ENCODE measurements at places on chromosomes 7 and 10.

DNA sequence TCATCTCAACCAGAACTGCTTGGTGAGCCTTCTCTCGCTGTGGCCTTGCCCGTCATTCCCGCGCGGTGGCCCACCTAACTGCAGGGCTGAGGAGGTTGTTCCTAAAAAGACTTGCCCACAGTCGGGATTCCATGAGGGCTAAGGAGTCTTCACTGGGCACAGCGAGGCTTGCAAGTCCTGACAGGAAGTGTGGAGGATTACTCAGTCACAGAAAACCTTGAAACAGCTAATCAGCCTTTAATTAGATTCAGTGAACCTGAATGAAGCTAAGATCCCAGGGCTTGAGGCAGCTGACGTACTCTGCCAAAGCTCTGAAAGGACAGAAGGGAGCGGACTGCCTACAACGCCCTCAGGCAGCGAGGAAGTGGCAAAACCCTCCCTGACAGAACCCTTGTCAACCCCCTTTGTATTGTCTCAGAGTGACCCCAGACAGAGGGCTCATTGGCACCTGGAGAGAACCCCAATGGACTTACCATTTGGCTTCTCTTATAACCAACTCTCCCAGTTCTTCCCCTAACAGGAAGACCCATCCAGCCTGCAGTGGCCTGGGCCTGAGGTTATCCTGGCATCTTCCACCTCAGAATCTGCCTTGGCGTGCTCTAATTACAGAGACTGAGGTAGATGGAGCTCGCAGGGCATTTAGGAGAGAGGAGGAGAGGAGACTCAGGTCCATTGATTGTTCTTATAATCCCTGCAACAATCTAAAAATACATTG is 2.5 kb upstream of the LAMB4 start:
- DNase-seq: no peak

- no peak for DNase-seq
Observed at GRCh38 chr7:82109288-82109687, 334.3 kb downstream of the CACNA2D1 start.

DNA sequence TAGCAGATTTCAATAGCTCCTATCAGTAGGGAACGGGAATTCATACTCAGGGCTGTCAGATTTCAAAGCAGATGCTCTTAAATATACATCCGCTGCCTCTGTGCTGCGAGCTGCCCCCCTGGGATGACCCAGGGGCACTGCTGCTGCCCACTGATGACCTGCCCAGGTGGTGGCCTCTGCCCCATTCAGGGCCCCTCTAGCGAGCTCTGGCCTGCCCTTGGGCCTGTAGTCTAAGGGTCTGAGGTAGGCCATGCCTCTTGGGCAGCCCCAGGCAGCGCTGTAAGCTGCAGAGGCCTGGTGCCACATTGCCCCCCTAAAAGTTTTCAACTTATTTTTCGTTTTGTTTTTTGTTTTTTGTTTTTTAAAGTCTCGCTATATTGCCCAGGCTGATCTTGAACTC is 50.6 kb upstream of the SH2B2 start:
- no peak for DNase-seq

GRCh38 chr7:13953368-13953767 is 36.1 kb downstream of the ETV1 start:
- no peak for DNase-seq

GRCh38 chr10:110642204-110643034 is 1.7 kb upstream of the RBM20 start:
- no peak for DNase-seq

GRCh38 chr7:98133621-98134303 is 27.1 kb downstream of the LMTK2 start:
- DNase-seq: no peak

GRCh38 chr10:122171302-122172075 is 99.6 kb upstream of the BTBD16 start:
- no peak for DNase-seq

DNA sequence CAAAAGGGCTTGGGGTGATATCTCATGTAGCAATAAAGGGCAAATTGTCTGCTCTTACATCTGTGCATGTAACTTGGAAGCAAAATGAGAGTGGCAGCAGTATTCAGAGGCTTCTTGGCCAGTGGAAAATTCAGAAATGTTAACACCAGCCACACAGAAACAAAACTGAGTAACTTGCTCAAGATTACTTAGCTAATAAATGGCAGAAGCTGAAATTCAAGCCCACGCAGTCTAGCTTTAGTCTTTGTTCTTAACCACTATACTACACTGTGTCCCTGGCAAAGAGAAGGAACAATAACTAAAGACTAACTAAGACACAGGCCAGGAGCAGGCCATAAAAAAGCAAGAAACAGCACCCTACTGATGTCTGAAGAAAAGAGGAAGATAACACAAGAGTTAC is 185.9 kb upstream of the ASAH2 start:
- no peak for DNase-seq

DNA sequence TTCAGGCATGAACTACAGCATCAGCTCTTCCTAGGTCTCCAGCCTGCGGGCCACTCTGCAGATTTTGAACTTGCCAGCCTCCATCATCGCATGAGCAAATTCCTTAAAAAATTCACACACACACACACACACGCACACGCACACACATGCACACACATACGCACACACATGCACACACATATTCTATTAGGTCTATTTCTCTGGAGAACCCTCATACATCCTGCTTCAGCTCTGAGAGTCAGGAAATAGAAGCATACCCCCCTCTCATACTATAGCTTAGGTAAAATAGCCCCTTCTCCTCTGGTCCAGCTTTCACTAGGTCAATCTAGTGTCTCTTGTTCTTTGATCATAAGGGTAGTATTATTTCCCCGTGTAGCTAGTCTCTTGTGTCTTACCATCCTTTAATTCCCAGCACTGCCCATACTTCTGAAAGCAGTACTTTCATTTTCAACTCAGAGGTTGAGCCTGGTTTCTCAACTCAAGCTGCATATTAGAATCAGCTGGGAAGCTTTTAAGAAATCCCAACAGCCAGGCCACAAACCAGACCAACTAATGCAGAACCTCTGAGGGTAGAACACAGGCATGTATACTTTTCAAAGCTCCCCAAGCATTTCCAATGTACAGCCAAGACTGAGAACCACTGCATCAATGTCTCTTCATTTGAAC is 30.9 kb upstream of the ITGB8 start:
- no peak for DNase-seq

DNA sequence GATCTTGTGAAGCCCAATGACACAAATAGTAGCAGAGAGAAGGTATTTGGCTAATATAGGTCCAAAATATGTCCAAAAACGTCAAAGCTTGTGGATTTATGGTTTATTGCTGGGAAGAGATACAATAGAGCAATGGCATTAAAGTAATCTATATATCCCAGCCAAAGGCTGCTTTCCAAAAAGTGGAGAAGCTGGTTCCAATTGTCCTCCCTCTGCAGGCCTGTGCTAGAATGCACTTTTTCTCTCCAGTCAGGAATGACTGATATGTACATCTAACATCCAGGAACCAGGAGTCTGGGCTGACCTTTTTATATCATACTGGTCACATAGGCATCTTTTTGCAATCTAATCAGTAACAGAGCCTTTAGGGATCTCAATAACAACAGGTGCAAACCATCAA is 167.1 kb upstream of the FAM3C start:
- no peak for DNase-seq

- no peak for DNase-seq
Observed at GRCh38 chr7:5265320-5266190, 17.2 kb upstream of the SLC29A4 start.

- peak; percentile 75 for DNase-seq
Observed at GRCh38 chr7:149245244-149245643, 5.8 kb downstream of the ZNF212 start.

DNA sequence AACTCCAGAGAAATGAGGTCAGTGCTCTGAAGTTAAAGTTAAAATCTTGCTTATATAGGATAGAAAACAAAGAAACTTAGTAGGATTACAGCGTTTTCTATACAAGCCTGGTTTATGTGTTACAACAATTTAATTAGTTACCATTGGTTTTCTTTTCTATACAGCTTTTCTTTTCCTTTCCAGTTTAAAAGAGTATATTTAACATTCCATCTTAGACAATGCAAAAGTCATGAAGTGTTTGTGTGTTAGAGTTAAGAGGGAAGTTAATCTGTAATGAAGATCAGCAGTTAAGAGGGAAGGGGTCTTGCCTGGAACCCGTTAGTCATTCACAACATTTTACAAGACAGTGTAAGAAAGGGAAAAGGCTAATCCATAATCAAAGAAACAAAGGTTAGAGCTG is 338.3 kb downstream of the OTUD1 start:
- no peak for DNase-seq

GRCh38 chr7:36810489-36810888 is 86.2 kb upstream of the AOAH start:
- no peak for DNase-seq

- no peak for DNase-seq
Observed at GRCh38 chr10:126063353-126063791, 167.0 kb downstream of the FANK1 start.

- DNase-seq: no peak
Observed at GRCh38 chr7:15764010-15764409, 77.5 kb upstream of the MEOX2 start.

- no peak for DNase-seq
Observed at GRCh38 chr7:34260279-34260678, 354.9 kb downstream of the BMPER start.

DNA sequence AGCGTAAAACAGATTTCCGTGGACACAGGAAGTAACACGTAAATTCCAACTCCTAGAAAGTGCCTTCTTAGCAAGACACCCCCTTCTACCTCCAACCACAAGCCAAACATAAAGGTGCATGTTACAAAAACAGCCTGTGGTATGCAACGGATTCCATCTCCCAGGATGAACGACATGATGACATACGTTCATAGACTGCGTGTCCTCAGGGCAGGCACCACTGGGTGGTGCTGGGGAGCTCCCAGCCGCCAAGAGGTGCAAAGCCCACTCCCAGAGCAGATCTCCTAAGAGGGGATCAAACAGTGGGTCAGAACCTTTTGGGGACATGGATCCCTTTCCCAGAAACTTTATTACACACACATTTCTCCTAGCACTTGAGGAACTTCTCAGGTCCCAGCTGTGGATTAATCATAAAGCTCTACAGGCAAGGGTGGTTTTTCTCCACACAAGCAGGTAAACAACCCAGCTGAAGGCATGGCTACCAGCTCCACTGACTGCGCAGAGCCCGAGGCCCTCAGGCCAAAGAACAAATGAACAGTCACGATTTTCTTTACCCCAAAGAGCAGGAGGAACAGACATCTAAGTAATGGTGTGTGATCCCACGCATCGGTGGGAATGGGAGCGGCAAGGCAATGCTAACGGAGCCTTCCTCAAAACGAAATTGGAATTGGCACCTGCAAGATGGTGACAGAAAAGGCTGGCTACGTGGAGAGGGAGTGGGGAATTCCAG is 13.8 kb downstream of the PSAP start:
- no peak for DNase-seq

GRCh38 chr7:37796138-37796775 is 52.1 kb upstream of the NME8 start:
- DNase-seq: no peak

- peak; percentile 57 for DNase-seq
Observed at GRCh38 chr10:102646610-102647442, 2.5 kb downstream of the TRIM8 start.

DNA sequence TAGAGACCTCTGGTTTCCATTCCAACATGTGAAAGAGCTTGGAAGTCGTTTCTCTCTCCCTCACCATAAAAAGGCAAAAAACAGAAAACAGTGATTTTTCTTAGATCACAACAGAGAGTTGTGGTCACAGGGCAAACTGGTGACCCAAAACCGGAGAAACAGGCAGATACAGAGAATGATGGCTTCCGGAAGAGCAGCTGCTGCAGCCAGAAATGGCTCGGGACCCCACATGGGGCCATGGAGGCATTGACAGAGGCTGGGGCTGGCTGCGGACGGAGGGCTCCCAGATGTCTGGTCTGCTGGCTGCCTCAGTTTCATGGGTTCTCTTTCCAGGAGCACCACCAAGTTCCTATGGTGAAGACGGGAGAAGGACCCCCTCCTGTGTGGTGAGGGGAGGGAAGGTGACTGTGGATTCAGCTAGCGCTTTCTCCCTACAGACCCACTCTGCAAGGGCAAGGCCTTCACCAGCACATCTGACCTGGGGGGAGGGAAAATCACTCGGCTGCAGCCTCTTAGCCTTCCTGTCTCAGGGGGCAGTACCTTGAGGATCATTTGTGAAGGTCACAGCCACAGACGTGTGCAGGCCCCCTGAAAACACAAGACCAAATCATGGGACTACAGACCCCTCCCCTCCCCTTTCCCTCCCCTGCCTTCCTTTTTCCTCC is 81.4 kb downstream of the WDR37 start:
- DNase-seq: no peak

DNA sequence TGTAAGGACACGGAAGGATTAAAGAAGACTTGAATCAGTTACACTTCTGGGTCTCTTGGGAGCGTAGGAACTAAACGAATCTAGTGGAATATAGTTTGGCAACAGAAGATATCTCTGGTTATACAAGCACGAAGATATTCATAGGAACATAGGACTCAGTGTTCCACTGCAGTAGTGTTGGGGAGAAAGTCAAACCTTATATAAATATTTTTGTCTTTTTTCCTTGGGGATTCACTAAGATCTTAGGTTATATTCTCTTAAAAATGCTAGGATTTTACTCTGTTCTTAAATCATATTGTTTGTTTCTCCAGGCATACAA is 21.4 kb downstream of the PRKAR2B start:
- no peak for DNase-seq

DNA sequence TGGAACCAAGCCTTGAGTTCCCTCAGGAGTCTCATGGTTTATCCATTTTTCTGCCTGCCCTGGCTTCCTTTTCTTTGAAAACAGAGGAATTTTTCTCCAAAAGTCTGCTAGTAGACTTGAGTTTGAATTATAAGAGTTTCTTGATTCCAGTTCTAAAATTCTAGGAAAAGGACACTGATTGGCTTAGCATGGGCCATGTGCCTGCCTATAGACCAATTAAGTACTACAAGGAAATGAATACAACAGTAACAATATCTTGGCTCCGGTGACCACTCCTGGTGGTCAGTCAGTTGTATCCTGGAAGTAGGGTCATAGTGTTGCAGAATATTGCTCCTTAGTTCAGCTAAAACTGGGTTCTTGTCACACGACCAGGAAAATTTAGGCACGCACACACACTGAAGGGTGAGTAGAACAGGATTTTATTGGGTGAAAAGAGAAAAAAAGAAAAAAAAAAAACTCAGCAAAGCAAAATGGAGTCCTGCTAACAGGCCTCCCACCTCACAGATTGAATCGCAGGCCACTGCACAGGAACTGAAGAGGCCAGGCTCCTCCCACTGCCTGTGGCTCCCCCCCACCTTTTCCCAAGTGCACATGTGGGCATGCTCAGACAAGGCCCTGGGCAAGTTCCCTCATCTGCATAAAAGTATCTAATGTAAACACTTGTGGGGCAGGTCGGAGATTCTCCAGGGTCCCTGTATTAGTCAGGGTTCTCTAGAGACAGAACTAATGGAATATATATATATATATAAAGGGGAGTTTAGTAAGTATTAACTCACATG is 155.1 kb downstream of the LYZL1 start:
- DNase-seq: no peak

All from activated T-cell treated with anti-CD3 and anti-CD28 coated beads, Interleukin-2, amount 50 U/mL, for 72 hours (primary cell).